Hippocampal formation (tissue), 2 donors: ENCODE measurements at places on chromosomes 2 and 18.

DNA sequence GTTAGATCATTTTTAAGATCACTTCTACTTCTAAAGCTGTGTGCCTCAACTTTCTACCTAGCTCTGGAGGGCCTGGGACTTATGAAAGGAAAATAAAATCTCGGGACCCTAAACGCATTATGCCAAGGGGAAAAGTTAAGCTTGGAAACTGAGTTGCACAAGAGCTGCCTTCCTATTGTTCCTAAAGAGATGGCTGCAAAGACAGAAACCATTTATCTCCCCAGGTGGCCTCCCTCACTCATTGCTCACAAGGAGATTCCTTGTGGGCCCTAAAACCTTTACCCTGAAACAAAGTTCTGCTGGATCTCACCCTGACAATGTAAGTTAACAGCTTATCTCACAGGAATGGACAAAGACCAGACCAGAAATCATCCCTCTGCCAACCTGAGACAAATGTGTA is 26.8 kb downstream of the TUBB6 start:
- no peak for DNase-seq

GRCh38 chr2:66901344-66901743 is 466.4 kb downstream of the MEIS1 start:
- DNase-seq, result no peak

- peak; percentile 13 for DNase-seq
These were observed at the start of gene SH3RF3 for GRCh38 chr2:109128616-109129355. TSS of gene SH3RF3 (plus strand) at chr2:109129205.

DNA sequence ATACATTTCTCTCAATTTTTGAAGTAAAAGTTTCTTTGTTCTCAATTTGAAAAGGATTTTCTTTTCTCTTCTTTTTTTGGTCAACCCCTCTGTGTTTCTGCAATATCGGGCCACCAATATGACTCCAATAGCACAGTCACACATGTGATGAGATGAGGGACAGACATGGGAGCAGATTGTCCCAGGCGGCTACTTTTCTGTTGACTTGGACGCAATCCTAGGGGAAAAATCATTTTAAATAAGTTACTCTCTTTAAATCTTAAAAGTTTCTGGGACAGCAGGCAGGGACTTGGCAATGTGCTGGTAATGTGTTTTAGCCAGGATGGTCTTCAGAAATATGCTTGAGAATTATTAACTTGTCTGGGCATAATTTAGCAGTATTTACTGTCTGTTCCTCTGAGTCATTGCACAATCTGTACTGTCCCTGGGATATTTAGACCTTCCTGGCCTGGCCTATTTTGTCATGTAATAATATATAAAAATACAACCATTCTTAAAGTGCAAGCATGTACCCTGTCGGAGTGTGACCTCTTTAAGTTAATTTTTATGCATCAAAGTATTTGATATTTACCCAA is 388.5 kb upstream of the FANCL start:
- DNase-seq, result no peak

- DNase-seq, result no peak
These were observed 105.9 kb downstream of the SOX11 start for GRCh38 chr2:5798084-5798483.

- DNase-seq, result no peak
These were observed 27.3 kb upstream of the ITGB6 start for GRCh38 chr2:160227293-160227915.

GRCh38 chr2:187532333-187533120 is 21.7 kb downstream of the TFPI start:
- DNase-seq, result no peak

DNA sequence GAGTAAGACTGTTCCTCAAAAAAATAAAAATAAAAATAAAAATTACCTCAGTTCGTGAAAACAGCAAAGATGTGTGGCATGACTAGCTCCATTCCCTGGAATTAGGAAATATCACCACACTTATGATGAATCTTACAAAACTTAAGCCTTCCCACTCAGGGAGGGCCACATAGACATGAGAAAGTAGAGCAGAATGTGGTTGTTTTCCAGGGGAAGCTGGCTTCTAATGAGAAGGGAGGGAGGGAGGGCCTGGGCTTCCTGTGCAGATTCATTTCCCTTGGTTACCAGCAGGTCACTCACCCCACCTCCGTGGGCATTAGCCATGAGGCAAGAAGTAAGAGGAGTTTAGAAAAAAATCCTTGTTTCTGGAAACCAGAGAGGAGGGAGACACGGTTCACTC is 95.9 kb upstream of the RMDN2 start:
- DNase-seq, result no peak

- no peak for DNase-seq
These were observed 19.2 kb downstream of the PRKCE start for GRCh38 chr2:45670646-45671045.

DNA sequence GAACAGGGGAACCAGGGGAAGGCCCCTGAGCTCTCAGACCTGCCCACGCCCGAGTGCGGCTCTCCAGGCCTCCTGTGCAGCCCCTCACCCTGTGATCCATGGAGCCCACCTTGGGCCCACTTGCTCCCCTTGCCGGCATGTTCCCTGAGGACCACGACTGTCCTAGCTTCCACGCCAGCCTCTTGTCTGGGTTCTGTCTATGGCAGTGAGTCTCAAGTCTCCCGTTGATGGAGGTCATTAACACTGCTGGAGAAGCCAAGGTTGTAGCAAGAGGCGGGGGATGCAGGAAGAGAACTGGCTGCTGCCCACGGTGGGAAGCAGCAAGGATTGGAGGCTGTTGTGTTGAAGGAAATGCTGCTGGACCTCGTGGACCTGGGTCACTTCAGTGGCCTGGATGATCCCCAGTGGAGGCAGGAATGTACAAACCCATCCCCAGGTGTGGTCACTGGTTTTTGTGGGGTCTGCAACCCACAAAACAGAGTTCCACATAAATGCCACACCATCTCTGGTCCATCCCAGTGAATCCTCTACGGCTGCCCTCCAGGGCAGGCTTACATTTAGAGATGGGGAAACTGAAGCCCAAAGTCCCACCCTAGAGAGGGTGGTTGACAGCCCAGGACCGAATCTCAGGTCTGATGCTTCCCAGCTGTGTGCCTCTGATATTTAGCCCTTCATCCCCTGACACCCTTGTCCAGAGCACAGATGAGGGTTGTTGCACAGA is 150.3 kb downstream of the NDUFA10 start:
- DNase-seq, result no peak

GRCh38 chr2:156064540-156064939 is 268.0 kb downstream of the NR4A2 start:
- no peak for DNase-seq

DNA sequence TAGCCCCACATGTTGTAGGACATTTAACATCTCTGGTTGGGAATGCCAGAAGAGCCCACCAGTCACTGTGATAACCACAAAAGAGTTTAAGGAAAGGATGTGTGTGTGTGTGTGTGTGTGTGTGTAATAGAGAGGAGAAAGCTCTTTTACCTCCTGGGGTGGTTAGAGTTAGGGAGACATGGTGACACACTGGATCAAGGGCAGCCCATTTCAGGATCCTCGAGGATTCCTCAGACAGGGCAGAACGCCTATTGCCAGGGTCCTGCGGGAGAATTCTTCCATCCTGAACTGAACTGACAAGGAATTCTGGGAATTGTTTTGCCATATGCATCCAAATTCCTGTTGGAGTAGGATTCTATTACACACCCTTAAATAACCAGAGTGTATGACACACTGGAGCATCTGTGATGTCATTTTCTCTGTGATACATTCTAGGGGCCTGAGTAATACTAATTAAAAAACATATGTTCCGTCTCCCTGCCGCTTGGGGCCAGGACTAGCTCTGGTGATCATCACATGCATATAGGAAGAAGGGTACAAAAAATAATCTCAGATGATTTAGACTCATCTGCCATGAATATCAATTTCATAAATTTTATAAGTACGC is 156.4 kb upstream of the MMADHC start:
- DNase-seq, result no peak

DNA sequence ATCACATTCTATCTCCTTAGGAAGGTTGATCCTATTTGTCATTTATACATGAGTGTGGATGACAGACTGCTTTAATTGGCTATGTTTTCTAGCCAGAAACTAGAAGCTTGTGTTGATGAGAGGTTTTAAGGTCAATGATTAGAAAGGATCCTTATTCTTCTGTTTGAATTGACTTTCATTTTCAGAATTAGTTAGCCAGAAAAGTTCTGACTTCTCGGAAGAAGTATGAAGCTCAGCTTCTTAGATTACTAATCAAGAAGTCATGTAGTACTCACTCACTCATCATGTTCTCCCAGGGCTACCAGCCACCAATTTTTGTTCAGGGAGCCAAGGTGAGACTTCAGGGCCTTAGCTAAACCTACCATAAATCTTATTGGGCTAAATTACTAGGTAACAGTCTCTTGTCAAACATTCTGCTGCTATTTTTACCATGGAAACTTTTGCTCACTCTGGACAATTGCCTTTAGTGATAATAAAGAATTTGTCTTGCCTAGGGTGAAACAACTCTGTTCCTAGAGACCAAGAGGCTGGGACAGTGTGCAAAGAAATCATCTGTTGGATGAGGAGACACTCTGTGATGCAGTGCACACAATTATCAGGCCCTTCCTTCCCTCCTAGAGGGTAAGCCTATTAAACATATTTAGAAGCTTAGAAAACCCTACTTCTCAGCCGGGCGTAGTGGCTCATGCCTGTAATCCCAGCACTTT is 111.6 kb upstream of the DNMT3A start:
- no peak for DNase-seq

GRCh38 chr18:7626175-7626921 is 59.2 kb downstream of the PTPRM start:
- no peak for DNase-seq

DNA sequence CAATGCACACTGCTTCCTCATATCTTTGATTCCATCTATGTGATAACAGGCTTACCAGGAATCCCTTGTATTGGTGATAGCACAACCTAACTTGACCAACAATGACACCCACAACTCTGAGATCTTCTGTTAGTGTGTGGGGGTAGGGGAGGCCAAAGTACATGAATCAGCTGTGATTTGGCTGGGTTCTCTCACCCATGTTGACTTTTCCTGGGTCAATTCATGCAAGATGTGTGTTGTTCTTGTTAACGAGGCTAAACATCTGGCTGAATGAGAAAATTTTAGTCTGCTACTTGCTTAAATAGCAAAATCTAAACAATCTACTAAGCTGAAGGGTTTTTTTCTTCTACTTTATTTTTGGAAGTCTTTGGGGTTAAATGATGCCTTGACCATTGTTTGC is 341.2 kb upstream of the SLC14A2 start:
- no peak for DNase-seq
